ENCODE measurements at places on chromosomes 16 and 17.

- DNase-seq: no peak
These were observed 47.8 kb upstream of the BCO1 start for GRCh38 chr16:81190667-81191066.

DNA sequence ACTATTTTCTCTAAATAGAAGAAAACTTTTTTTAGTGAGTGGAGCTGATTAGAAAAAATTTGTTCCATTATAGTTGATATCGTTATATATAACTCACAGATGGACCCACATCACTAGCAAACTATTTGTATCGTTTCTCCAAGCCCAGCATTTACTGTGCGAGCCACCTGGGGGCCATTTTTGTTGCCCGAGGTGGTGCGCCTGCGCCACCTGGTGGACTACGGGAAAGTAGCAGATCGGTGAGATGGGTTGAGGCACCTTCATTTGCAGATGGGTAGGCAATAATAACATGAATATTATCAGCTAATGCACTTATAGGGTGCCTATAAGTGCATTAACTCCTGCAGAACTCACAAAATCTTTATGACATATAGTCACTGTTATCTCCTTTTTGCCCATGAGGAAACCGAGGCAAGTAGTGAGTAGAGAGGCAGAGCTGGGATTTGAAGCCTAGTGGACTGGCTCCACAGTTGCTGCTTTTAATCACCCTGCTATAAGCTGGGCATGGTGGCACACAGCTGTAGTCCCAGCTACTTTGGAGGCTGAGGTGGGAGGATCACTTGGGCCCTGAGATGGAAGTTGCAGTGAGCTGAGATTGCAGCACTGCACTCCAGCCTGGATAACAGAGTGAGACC, 23.2 kb upstream of the NTN1 start:
- DNase-seq: peak; percentile 53

DNA sequence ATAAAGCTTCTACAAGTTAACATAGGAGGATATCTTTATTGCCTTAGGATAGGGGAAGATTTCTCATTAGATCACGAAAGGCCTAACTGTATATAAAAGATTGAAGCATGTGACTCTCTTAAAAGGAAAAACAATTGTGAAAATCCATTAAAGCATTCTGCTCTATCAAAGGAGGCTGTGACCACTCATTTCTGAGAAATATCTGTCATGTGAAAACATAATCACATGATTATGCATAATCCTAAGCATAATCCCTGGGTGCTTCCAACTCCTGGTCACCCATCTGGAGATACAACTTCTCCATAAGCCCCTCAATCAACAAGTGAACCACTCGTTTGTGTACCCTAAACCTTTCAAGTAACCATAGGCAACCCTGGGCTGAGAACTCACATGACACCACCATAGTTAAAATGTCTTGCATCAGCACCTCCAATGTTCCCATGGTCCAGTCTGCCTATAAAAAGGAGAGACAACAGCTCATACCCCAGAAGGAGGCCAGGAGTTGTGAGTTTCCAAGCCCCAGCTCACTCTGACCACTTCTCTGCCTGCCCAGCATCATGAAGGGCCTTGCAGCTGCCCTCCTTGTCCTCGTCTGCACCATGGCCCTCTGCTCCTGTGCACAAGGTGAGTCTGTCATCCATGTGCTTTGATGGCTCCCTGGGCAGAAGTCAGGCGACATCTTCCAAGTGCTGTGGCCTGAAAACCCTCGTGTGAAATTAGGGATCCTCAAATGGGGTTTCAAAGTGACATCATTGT, at the start of gene CCL18:
Gene CCL18 (plus strand): TSS at position 487 of the 756 bp plus-strand sequence. CDS start 71 bp downstream, at position 558.
- no peak for DNase-seq

- no peak for DNase-seq
These were observed 115.9 kb downstream of the KATNIP start for GRCh38 chr16:27665881-27666280.

- DNase-seq: no peak
These were observed 110.1 kb upstream of the ASIC2 start for GRCh38 chr17:33403194-33403593.

DNA sequence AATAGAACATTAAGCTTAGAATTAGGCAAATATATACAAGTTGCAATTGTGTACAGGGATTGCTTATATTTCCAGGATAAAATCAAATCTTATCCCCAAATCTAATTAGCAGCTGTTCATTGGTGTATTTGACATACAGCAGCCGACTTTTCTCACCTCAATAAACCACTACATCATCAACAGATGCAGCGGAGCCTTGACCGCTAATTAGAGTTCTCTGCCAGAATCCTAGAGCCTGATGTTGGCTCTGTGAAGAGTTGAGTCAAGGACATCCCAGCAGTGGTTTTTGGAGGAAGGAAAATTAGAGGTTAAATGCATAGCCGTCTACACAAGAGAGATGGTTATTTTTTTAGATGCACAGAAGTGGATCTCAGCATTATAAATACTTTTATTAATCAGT, 221.9 kb upstream of the CACNG5 start:
- DNase-seq: no peak

DNA sequence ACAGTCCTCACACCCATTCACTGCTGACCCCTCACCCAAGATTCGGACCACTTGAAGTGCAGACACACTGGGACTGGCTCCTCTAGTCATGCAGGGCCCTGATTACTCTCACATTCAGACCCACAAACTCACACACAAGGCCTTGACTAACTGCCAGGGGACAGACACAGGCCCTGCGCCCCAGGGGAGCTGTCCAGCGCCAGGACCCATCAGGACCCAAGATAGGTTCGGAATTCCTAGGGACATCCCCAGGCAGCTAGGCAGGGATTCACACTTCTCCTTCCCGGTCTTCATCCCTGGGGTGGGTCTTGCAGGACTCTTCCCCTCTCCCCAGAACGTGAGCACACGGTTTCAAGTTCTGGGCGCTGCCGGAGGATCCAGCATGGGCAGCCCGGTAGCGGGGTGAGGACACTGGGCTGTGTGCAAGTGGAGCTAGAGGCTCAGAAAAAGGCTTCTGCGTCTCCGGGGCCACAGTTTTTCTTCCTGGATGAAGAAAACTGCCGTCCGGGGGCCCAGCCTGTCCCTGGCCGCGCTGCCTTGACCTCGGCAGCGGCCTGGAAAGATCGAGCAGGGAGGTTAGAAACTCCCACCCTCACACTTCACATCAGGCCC, 1.6 kb downstream of the SEZ6 start:
- no peak for DNase-seq

DNA sequence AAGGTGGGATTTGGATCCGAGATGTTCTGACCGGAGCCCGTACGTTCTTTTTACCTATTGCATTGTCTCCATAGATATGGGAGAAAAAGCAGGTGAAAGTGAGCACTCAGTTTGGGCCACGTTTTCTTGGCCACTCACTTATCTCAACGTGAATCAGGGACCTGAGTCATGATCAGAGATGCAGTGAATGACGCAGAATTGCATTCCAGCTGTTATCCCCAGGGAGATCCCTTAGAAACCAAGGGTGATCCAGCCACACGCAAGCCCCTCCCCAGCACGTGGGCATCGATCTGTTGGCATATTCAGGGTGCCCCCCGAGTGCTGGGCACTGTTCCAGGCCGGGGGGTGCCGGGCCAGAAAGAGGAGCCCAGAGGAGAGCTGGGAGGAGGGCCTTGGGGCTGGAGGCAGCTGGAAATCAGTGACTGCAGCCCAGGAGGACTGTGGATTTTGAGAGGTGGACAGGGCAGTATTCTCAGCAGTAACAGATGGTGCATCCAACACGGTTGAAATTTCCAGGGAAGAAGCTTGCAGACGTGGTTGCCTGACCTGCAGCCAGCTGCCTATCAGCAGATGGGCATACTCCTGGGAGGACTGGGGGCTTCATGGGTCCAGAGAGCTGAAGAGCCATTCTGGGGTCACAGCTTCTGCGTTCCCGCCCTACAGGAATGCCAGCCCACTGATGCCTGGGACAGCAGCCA, 87.2 kb upstream of the CACNG5 start:
- no peak for DNase-seq

DNA sequence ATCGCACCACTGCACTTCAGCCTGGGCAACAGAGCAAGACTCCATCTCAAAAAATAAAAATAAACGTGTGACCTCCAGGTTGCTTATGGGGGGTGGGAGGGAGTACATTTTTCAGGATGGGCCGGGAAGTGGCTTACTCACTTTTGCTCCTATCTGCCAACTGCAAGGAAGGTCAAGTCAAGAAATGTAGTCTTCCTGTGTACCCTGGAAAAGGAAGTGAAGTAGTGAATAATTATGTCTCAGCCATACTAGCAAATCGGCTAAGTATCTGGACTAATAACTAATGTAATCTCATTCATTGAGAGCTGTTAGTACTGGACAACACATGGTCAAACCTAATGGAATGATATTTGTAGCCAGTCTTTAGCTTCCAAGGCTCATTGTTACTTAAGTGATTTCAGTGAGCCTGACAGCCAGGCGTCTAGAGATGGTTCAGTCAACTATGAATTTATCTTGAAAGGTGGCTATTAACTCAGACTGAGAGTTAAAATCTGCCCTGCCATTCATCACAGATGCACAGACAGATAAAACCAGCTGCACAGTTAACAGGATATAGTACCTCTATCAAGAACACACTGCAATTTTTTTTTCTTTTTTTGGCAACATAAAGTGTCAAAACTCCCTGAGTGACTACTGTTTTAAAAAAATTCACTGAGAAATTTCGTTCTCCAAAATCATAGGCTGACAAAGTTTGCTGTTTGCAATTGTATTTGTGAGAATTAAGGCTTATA, 3.7 kb upstream of the TACO1 start:
- DNase-seq: no peak

- no peak for DNase-seq
These were observed 3.0 kb downstream of the CD79B start for GRCh38 chr17:63928966-63929695.

DNA sequence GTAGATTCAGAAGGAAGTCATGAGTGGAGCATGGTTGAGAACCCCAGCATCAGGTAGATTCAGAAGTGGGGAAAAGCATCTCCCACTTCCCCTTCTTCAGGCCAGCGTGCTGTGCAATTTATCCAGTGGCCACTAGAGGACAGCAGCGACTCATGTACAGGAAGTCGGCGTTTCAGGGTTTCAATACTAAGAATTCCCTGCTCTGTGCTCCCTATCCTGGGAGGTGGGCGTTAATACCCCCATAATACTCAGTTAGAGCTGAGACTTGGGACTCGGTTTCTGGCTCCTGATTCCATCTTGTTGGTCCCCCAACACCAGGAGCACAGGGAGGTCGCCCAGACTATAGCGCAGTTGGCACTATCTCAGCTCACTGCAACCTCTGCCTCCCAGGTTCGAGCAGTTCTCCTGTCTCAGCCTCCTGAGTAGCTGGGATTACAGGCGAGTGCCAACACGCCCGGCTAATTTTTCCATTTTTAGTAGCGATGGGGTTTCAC, 75.3 kb upstream of the AMZ2 start:
- peak; percentile 81 for DNase-seq

GRCh38 chr17:32349503-32349853, 479 bp upstream of the ZNF207 start:
- DNase-seq: no peak

GRCh38 chr17:45992175-45992574, 6.9 kb upstream of the STH start:
- DNase-seq: no peak

DNA sequence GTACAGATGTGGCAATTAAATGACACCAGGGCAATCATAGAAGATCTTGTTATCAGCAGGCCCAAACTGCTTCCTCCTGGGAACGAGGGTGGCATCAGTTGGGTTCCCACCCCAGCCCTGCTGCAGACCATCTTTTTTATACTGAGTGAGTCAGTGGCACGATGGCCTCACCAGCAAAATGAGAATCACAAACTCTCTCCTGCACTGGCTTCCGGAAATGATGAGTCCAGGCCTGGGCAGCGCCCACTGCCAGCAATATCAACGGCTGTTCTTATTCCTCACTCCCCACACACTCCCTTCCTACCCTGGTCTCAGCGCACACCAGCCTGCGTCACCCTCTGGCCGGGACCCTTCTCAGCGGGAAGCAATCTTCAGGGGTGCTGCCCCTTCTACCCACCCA, 340.3 kb downstream of the FOXL1 start:
- DNase-seq: no peak

Data from Kasumi-1 (cell line).